GM12878 (cell line): ENCODE measurements at places on chromosomes 6 and 20. TPM values are rescaled to one million over a fixed set of nuclear protein-coding genes. Genes with fewer than 3 reads are reported as not detected.

Gene RCAN2
- not detected in 2 replicates for total RNA-seq

DNA sequence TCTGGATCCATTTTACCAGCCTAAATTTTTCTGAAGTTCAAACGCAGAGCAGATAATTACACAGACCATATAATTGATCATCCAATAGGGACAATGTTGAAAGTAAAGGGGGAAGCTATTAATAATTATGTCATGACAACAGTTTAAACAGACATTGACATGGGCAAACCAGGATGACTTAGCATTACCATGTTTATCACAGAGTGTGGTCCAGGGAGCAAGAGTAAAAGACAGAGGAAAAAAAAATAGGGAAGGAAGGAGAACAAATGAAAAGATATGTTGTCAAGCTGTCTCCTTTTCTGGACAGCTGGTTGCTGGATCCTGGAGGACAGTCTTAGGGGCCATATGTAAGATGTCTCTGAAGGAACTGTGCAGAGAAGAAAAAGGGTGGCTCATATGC lies 69.4 kb upstream of the FBXL4 start:
- DNase-seq, result no peak

GRCh38 chr6:163314791-163315470 lies 99.6 kb upstream of the QKI start:
- DNase-seq, result no peak

GRCh38 chr6:107122748-107123147 lies 7.4 kb upstream of the BEND3 start:
- DNase-seq, result no peak

DNA sequence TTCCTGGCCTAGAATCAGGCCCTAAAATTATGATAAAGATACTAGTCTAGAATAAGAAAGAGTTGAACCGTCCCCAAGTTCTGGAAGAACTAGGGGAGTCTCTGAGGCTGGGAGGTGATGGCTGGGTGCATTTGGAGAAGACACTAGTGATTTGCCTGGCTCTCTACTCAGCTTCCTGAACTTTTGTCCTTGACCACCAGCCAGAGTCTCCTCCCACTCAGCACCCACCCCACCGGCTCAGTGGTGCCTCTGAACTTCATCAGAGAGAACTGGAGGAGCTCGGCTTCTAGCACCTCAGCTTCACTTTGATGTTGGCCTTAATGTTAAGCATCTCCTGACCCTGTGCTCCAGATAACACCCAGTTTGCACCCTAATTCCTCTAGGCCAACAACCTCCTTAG lies 73.0 kb downstream of the PERP start:
- DNase-seq, result no peak

DNA sequence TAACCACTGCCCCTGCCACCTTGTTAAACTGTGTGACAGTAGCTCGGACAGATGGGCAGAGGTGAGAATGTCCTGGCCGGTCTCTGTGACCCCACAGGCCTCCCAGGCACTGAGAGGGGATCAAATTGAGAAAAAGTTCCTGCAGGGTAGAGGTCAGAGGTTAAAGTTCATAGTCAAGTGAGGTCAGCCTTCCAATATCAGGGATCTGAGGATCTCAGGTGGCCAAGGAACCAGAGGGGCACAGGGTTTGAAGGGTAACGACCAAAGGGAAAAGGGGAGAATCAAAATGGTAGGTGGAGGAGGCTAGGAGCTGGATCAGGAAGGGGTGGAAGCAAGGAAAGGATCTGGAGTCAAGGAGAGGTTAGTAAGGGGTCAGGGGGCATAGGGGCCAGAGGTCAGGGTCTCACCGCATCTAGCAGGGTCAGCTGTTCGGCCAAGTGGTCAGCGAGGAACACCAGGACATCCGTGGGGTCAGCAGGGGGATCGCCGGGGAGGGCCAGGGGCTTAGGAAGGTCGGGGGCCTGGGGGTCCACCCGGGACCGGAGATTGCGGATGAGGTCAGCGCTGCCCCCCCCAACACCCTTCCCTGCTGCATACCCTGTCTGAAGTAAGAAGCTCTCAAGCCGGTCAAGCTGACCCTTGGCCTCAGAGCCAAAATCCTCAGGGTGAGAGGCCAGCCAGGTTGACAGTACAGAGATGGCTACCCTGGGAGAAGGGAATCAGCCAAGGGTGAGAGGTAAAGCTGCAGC lies 2.9 kb downstream of the RGL2 start:
- DNase-seq, result no peak

- DNase-seq, result no peak
Measured at GRCh38 chr6:87094576-87094975, 330 bp downstream of the CGA start.
